ENCODE measurements at places on chromosomes 3 and 15.

- DNase-seq, result no peak
Observed at GRCh38 chr15:89358435-89358754, 23.8 kb upstream of the POLG start.

GRCh38 chr3:31614162-31614921, 81.6 kb downstream of the STT3B start:
- DNase-seq, result no peak

DNA sequence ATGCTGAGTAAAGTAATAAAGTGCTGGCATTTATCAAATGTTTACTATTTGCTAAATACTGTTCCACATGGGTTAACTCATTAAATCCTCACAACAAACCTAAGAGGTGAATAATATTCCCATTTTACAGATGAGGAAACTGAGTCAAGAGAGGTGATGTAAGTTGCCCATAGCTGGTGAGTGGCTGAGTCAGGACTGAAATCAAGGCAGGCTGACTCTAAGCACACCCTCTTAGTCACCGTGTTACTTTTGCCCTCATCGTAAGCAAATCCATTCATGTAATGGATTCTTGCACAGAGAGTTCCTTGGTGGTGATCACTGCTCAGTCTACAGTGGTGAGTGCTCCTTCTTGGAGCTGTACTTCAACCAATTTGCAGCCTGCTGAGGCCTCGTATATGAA, 28.9 kb upstream of the PTX3 start:
- DNase-seq, result no peak

DNA sequence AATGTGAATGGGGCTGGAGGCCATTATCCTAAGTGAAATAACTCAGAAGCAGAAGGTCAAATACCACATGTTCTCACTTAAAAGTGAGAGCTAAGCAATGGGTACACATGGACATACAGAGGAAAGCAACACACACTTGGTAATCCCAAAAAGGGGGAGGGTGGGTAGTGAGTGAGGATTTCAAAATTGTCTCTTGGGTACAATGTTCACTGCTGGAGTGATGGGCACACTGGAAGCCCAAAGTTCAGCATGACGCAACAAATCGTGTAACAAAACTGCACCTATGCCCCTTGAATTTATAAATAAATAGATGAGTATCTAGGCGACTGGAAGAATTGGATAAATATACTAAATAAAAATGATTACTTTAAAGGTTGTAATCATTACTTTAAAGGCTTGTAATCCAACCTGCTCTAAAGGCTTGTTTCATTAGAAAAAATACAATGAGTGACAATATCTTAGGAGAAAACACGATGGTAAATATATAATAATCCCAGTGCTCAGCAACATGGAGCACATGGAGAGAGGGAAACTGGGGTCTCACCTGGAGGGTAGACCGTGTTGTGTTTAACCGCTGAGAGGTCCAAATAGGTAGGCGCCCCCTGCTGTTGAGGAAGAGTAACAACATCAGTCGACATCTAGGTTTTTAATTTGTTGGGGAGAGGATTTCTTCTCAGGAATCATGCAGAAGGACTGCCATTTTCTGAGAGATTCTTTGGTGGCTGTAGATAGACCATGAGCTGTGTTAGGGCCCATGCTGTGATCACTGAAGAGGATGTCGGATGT, 78.5 kb upstream of the ROBO1 start:
- no peak for DNase-seq

DNA sequence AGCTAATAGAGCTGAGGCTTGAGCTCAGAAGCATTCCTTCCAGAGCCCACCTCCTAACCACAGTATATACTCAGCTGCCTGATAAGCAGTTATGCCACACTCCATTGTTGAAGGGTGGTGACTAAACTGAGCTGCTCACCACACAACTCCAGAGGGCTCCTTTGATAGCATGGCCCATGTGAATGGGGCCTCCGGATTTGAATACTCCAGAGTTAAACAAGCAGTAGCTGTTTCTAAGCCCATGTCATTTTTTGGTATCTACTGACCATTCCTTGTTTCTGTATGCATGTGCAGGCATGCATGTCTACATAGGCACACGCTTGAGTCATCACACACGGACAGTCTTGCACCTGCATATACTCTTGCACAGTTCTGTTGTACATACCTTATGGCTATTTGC, 28.9 kb downstream of the IGSF10 start:
- no peak for DNase-seq
